AG09319 (cell line): ENCODE measurements at places on chromosomes 16 and 17.

DNA sequence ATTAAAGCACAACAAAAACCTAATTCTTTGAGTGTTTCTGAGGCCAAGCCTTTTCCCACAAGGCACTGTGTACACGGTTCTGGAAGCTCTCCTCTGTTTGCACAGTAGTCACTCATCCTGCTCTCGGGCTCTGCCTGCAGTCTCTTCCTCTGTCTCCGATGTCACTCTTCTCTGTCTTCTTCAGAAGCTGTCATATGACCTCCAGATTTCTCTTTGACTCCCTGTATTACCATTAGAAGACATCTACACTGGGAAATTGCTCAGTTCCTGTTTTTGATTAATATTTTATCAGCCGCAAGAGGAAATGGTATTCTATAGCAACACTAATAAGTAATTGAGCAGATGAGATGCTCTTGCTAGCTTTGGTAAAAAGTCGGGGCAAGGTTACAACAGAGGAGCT, 422.9 kb downstream of the WWOX start:
- DNase-seq = no peak

DNA sequence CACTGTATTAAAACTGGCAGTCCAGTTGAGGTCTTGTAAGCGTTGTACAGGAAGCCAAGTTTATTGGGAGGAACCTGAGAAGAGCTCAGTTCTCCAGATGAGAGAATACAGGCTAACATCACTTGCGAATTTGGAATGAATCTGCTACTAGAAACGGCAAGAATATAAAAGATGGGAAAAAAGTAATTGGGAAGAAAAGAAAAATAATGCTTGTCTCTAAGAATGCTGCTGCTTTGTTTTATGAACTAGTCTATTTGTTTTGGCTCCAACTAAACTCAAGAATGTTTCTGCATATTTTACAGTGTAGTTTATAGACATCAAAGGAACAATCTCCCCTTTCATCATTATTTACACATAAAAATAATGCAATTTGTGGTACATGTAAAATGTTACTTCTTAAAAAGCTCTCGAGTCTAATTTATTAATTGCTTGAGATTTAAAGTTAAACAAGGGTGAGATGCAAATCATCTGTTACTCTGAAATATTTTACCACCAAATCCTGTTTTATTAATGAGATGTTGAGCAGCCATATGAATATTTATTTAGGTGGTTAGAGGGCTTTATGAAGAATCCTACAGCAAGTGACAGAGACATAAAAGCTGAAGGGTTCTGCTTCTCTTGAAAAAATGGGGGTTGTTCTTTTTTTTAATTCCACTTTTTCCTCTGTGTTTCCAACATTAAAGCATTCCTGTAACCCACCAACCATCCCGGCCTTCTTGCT, 162.1 kb upstream of the AXIN2 start:
- DNase-seq = no peak

DNA sequence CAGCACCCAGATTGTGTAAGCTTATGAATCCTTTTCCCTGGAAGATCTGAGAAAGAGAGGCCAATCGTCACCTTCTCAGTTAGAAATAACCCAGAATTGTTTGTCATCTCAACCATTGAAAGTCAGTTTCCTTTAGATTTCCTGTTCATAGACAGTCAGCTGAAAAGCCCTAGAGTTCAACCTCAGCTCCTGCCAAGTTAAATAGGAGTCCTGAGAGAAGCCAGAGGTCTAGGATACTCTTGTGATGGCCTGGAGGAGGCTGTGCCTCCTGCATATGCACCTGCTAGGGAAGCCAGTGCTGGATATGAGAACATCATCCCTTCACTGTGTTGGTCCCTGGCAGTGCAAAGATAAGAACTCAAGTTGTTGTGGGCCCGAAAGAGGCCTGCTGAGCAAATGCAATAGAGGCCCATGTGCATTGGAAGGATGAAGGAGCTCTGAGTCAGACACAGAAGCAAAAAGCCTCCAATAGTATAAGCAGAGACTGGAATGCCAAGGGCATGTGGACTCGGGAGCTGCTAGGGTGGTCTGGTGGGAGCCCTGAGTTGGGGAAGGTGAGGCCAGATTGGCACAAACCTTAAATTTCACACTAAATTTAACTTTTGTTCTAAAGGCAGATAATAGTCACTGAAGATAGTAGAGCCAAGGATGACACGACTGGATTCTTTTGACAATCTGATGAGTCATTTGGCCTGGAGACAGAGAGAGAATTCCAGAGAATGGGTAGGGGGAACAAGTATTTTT, 520.9 kb upstream of the CDH5 start:
- DNase-seq = no peak

DNA sequence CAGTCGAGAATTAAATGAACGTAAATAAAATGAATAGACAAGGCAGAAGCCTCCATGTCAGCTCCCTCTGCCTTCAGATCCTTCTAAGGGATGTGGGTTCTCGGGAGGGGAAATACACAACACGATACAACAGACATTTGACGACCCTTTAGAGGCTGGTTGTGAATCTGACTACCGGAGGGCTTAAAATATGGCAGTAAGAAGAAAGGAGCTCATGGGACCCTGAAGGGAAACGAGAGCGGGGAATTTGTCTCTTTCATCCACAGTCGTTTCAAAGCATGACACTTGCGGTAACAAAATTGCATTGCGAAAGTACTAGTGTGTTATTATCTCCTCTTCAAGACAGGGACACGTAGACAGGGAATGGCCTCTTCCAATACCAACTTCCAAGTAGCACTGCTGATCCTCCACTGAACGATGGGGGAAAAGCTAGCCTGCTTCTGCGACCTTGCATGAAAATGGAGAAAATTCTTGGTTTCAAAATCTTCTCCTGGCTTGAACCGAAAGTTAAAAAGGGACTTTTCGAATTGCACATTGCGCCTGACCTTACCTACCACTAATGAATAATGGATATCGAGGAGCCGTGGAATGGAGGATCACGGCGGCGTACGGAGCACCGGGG, 1.2 kb upstream of the TNRC6C start:
- no peak for DNase-seq

- DNase-seq = peak; percentile 57
These were observed 34.7 kb upstream of the HNF1B start for GRCh38 chr17:37779554-37779953.

DNA sequence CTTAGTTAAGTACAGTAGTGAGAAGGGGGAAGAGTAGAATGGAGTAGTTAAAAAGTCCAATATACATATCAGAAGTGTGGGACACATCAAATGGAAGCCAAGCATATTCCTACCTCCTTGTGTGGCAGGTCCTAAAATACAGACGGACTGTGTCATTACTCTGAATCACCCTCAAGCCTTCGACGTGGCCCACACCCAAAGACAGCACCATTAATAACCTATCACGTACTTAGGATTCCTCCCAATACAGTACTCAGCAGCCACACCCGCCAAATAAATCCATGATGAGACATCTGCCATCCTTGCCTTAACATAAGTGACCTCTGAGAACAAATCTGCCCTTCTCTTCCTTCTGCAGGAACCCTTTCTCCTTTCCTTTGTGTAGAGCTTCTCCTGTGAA, 38.9 kb downstream of the UBE2G1 start:
- no peak for DNase-seq

GRCh38 chr17:77555741-77556291, 402.7 kb upstream of the TNRC6C start:
- DNase-seq = no peak

- DNase-seq = no peak
These were observed 730.2 kb upstream of the RBFOX1 start for GRCh38 chr16:6602405-6602804.

GRCh38 chr17:8312726-8313600, 2.9 kb downstream of the ARHGEF15 start:
- DNase-seq = no peak
